ENCODE measurements at places on chromosomes 4 and X. TPM values are rescaled to one million over a fixed set of nuclear protein-coding genes. Genes with fewer than 3 reads are reported as not detected.

CT55 gene
- total RNA-seq: not detected

- no peak for DNase-seq
Measured at GRCh38 chr4:112511093-112511802, 4.7 kb downstream of the NEUROG2 start.

GRCh38 chrX:14300376-14300775, 229.0 kb upstream of the GLRA2 start:
- DNase-seq: no peak

DNA sequence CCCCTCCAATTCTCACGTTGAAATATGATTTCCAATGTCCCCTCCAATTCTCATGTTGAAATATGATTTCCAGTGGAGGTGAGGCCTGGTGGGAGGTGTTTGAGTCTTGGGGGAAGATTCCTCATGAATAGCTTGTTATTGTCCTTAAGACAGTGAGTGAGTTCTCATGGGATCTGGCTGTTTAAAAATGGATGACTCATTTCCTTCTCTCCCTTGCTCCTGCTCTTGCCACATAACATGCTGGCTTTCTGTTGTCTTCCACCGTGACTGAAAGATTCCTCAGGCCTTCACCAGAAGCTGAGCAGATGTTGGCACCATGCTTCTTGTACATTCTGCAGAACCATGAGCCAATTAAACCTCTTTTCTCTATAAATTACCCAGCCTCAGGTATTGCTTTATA, 346.8 kb upstream of the TECRL start:
- peak; percentile 43 for DNase-seq

- DNase-seq: no peak
Measured at GRCh38 chr4:85407546-85407945, 67.4 kb upstream of the ARHGAP24 start.

DNA sequence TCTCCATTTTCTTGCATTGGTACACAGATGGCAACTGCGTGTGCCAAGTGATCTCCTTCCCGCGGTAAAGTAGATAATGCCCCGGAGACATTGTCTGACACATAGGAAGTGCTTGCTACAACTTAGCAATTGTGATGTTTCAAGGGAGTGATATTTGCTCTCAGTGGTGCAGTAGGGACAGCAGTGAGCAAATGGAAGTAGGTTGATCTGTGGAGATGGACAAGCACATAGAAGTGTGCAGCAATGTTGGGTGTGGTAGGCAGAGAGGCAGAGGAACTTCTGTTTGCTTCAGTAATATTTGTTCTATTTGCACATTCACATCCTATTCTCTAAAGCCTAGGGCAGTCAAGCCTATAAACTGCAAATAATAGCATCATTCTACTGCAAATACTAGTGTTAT, 846.7 kb upstream of the PRKX start:
- DNase-seq: no peak

DNA sequence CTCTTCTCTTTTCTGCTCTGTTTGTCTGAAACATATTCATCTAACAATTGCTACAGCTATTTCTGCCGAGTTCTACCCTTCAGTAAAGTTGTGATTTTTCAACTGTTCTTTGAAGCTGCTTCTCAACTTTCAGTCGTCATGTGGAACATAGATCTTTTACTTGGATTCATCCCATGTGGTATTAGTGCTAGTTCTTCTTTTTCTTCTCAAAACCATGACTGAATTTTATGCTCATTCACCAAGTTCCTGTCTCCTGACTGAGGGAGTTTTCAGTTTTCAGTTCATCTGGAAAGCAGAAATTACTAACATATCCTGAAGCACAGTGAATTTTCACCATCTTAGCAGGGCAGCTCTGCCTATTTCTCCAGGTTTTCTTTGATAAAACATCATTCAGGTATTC, 12.1 kb downstream of the ACSL4 start:
- no peak for DNase-seq

- DNase-seq: no peak
Measured at GRCh38 chr4:160819791-160820190, 1344.0 kb downstream of the FSTL5 start.

TENT5D gene
- 0.17 TPM for total RNA-seq

GRCh38 chrX:12496343-12496742, 294.9 kb upstream of the PRPS2 start:
- no peak for DNase-seq

CXCL6 gene
- total RNA-seq: 139 TPM

GAB3 gene
- 0.87 TPM for total RNA-seq

SPANXB1 gene
- not detected for total RNA-seq

- DNase-seq: peak; percentile 26
Measured at GRCh38 chrX:6941041-6941440, 206.5 kb upstream of the STS start.

GRCh38 chrX:10101269-10101668, 55.5 kb upstream of the CLCN4 start:
- DNase-seq: peak; percentile 62

GRCh38 chr4:69057620-69058409, 38.5 kb upstream of the UGT2B7 start:
- peak; percentile 57 for DNase-seq

- peak; percentile 16 for DNase-seq
Measured at GRCh38 chr4:152700151-152700550, 20.4 kb upstream of the TMEM154 start.

SLC6A14 gene
- 0.69 TPM for total RNA-seq

DNA sequence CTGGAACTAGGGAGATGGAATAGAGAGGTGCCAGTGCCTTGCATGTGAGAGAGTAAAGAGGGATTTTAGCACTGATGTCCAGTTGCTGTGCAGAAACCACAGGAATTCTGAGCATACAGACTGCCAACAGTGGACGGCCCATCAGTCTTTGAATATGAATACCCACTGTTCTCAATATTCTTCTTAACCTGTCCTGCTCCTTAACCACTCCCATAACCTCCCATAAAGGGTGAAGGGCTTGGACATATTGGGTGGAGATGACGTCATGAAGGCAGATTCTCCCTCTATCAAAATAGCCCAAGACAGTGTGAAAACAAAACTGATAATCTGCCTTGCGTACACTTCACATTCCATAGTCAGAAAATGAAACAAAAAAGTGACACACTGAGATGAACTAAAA, 1313.7 kb upstream of the PABPC4L start:
- DNase-seq: no peak

DNA sequence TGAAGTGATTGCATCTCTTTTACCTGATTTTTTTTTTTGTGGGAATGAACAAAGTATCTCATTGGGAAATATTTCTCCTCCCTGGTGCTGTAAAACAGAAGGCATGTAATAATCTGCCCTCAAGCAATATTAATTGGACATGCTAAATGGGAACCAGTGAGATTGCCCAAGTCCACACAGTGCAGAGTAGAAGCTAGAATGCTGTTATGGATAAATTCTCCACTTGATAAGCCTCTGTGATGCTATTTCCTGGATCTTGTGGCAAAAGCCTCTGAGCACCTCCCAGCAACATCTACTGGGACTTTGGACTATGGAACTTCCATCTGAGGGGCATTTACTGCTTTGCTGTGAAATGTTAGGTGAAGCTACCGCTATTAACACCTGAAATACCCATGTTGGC, 46.9 kb upstream of the YTHDC1 start:
- DNase-seq: no peak

DNA sequence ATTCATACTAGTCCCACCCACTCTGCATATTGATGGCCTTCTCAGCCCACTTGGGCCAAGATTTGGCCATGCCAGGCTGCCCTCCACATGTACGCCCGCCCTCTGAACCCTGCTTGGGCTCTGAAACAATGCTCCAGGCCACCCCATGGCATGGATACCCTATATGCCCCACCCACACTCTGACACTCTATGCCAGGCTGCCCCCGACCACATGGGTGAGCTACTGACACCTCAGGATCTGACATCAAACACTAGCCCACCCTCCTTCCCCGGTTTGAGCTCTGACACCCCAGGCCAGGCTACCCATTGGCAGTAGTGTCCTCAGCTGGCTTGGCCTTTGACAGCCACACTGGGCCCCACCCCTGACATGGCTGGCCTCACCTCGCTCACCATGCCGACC, 69.5 kb downstream of the HPRT1 start:
- no peak for DNase-seq

- DNase-seq: no peak
Measured at GRCh38 chr4:153792618-153793247, 3.9 kb upstream of the SFRP2 start.

GRCh38 chr4:54227256-54228055, 1.6 kb upstream of the PDGFRA start:
- no peak for DNase-seq

DNA sequence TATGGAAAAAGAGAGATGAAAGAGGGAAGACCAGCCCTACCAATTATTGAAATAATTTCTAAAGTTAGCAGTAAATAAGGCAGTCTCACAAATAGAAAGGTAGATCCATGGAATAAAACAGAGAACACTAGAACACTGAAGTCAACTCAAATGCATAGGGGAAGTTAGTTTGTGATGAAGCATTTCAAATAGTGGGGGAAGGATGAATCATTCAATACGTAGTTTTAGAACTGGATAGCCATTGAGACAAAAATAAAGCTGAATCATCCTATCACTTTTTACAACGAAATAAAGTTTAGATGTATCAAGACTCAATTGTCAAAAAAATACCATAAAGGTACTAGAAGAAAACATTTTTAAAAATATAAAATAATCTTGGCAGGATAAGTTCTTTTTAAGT, 143.2 kb upstream of the DGKK start:
- no peak for DNase-seq
